ENCODE measurements at places on chromosomes 4 and X.

- DNase-seq: no peak
Measured at GRCh38 chr4:135277068-135277979, 1075.7 kb upstream of the PABPC4L start.

DNA sequence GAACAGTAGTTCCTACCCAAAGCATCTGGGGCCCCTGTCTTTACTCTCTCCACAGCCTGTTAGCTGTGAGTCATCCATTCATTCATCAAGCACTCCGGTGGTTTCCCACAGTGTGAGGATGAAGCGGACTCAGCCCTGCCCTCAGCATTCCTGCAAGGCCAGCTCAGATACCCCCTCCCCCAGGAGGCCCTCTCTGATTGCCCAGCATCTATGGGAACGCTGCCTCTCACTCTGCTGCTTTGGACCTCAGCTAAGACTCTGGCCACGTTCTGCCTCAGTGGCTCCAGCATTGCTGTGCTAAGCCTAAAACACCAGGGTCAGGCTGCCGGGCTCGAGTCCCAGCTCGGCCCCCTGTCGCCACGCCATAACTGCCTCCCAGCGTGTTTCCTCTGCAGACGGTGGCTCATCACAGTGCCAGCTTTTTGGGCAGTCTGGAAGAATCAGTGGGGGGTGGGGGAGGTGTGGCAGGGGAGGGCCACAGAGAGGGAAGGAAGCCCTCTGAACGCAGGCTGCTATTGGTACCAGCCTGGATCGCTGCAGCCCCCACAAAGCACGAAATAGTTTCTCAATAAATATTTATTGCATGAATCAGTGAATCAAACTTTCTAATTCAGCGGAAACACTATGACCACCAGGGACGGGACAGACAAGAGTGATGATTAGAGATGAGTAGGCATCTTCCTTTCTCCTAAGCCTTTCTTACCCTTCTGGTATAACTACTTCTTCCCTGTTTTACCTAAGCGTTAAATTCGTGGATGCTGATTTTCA lies 74.4 kb downstream of the SORCS2 start:
- no peak for DNase-seq

GRCh38 chrX:154602226-154602625 lies 16.9 kb downstream of the CTAG1B start:
- DNase-seq: no peak

- DNase-seq: peak; percentile 82
Measured at GRCh38 chrX:96684339-96685209, at the start of gene DIAPH2. Gene DIAPH2, plus strand, starts transcription at chrX:96684842.

GRCh38 chrX:102580891-102581290 lies 18.4 kb upstream of the ARMCX5 start:
- DNase-seq: no peak

DNA sequence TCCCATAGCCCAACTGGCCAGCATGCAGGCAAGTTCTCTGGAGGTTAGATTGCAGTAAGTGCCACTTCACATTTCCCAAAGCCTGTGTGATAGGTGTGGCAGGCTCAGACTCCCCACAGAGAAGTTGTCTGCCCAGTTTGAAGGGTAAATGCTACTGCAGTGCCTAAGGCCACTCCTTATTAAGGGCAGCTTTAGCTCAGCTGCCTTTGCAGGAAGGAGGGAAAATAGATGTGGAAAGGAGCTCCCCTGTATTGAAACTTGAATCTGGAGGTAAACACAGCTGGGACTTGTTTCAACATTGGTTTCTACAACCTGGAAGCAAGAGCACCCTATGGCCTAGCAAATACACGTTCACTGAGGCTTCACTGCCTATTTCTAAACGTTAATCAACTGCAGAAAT lies 22.4 kb downstream of the NEXMIF start:
- no peak for DNase-seq

DNA sequence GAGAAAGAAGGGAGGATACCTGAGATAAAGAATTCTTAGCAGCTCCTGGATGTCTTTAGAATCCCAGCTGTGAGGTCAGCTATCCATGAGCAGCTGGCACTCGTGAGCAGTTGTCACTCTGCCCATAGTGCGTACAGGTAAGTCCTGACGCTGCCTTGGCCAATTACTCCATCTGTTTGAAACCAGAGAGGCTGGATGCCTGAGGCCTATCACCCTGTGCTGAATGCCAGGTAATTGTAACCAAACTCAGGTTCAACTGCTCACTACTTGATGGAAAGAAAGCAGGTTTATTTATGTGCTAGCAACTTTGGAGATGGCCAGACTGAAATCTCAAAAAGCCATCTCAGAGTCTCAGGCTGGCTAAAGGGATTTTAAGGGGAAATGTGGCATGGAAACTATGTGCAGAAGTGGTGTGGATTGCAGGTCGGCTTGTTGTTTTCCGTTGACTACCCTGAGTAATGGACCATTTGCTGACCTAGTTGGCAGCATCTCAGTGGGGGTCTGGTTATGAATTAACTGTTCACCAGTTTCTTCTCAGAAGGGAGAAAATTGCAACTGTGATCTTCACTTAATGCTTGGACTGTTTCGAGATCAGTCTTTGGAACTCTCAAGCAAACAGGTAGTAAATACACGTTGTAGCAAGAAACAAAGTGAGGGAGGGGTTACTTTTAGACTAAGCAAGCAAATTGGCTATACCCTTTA lies 1614.0 kb upstream of the PCDH10 start:
- DNase-seq: peak; percentile 84

DNA sequence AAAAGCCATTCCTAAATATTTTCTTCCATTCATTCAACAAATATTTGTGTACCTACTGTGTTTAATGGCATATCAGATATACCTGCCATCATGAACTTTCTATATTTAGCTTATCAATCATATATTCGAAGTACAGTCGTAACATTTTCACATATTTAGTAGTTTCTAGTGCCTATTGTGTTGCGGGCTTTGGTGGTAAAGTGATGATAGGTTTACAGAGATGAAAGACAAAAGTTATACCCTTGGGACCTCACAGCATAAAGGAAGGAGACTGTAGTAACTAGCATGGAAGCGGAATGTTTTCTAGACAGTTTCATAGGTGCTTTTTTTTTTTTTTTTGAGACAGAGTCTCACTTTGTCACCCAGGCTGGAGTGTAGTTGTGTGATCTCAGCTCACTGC lies 39.5 kb downstream of the RBPJ start:
- DNase-seq: no peak

All from NCI-H2171 treated with DMSO at 0.1 percent for 48 hours (cell line).